ENCODE measurements at places on chromosomes 5 and 9. TPM values are rescaled to one million over a fixed set of nuclear protein-coding genes. Genes with fewer than 3 reads are reported as not detected.

Gene HTR1A
- 20.4 TPM for total RNA-seq

Gene OBP2B
- total RNA-seq, result not detected

Gene LRRC14B
- 1.2 TPM for total RNA-seq

Gene SLC36A3
- total RNA-seq, result not detected

Gene ARAP3
- 2.4 TPM for total RNA-seq

Gene C5orf58
- total RNA-seq, result not detected

Gene FBN2
- total RNA-seq, result 7.7 TPM

Gene TAF1L
- total RNA-seq, result under 0.01 TPM

All from frontal cortex (tissue), 4 donors.